Hindlimb muscle (tissue), 1 donor: ENCODE measurements at places on chromosomes 11 and 22. TPM values are rescaled to one million over a fixed set of nuclear protein-coding genes. Genes with fewer than 3 reads are reported as not detected.

Gene CCDC87
- 0.25 TPM for polyA plus RNA-seq

Gene BACE1-AS
- 13.8 TPM for polyA plus RNA-seq

Gene MAPK11
- 7.4 TPM for polyA plus RNA-seq

Gene LIF
- 0.90 TPM for polyA plus RNA-seq

Gene TESMIN
- 0.85 TPM for polyA plus RNA-seq

Gene DEPDC5
- 11.5 TPM for polyA plus RNA-seq

Gene ART1
- 7.6 TPM for polyA plus RNA-seq

Gene SAA2
- polyA plus RNA-seq = not detected

Gene CCDC157
- polyA plus RNA-seq = 1.7 TPM

Gene PHETA2
- polyA plus RNA-seq = 17.9 TPM

Gene RASL10A
- polyA plus RNA-seq = 1.7 TPM

Gene NTM
- 10.4 TPM for polyA plus RNA-seq

Gene PLAAT5
- polyA plus RNA-seq = 4.6 TPM

Gene TYR
- 0.26 TPM for polyA plus RNA-seq

Gene SEC14L6
- polyA plus RNA-seq = 0.19 TPM

Gene SCGB2A2
- not detected for polyA plus RNA-seq

Gene SERPIND1
- 0.08 TPM for polyA plus RNA-seq

Gene FGF4
- polyA plus RNA-seq = 8.1 TPM

Gene CD248
- polyA plus RNA-seq = 106 TPM

Gene TPBGL
- 0.30 TPM for polyA plus RNA-seq

Gene OR51B5
- not detected for polyA plus RNA-seq

Gene OR52N2
- polyA plus RNA-seq = not detected

Gene MRGPRG
- not detected for polyA plus RNA-seq

Gene LINC01488
- 0.06 TPM for polyA plus RNA-seq

Gene SLC15A3
- polyA plus RNA-seq = 27.9 TPM

Gene CLNS1A
- 102 TPM for polyA plus RNA-seq

Gene SHANK2
- 2.9 TPM for polyA plus RNA-seq

Gene OR5B12
- not detected for polyA plus RNA-seq

Gene CHST1
- polyA plus RNA-seq = 24.0 TPM

Gene SLCO2B1
- 17.5 TPM for polyA plus RNA-seq

Gene MRGPRX4
- not detected for polyA plus RNA-seq

Gene BIK
- polyA plus RNA-seq = not detected

Gene MS4A2
- 0.10 TPM for polyA plus RNA-seq

Gene RBFOX2
- 190 TPM for polyA plus RNA-seq

Gene DDI1
- polyA plus RNA-seq = not detected

Gene MCHR1
- polyA plus RNA-seq = 0.21 TPM

Gene OR52D1
- not detected for polyA plus RNA-seq

Gene TLCD5
- 8.2 TPM for polyA plus RNA-seq
